WTC11 (cell line): ENCODE measurements at places on chromosomes 12 and 14. TPM values are rescaled to one million over a fixed set of nuclear protein-coding genes. Genes with fewer than 3 reads are reported as not detected.

DNA sequence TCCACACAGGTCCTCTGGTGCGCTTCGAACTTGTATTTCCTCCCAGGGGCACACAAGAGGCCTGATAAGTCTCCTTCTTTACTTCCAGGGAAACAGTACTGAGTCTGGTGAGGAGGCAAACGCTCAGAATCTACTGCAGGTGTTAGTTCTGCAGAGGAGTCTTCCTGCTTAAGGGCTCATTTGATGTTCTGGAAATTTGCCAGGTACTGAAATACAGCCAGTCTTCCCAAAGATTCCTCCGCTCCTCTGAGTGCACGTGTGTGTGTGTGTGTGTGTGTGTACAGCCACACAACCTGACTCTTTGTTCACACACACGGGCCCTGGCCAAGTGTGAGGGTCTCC is 92.0 kb downstream of the FBXL14 start:
- no peak overlapping the region for H3K27ac ChIP-seq
- no peaks in the 10 kb centered on the region for H3K4me1 ChIP-seq
- H3K4me3 ChIP-seq, result no peak overlapping the region
- H3K27me3 ChIP-seq, result peaks cover 2% of the 10 kb centered on the region; the same call in 1 of the 2 replicates
- DNase-seq, result no peak

NPFF gene
- 0.57 to 0.80 TPM (median 0.59 TPM) in 3 replicates for total RNA-seq

- no peaks in the 10 kb centered on the region; the same call in 1 of the 2 replicates for H3K27me3 ChIP-seq
- peaks cover 2% of the 10 kb centered on the region for H3K36me3 ChIP-seq
- no peak for DNase-seq
- no peak overlapping the region for H3K4me3 ChIP-seq
- H3K4me1 ChIP-seq, result peaks cover 14% of the 10 kb centered on the region
These were observed 218.0 kb downstream of the ZFP36L1 start for GRCh38 chr14:68574906-68575305.

DNA sequence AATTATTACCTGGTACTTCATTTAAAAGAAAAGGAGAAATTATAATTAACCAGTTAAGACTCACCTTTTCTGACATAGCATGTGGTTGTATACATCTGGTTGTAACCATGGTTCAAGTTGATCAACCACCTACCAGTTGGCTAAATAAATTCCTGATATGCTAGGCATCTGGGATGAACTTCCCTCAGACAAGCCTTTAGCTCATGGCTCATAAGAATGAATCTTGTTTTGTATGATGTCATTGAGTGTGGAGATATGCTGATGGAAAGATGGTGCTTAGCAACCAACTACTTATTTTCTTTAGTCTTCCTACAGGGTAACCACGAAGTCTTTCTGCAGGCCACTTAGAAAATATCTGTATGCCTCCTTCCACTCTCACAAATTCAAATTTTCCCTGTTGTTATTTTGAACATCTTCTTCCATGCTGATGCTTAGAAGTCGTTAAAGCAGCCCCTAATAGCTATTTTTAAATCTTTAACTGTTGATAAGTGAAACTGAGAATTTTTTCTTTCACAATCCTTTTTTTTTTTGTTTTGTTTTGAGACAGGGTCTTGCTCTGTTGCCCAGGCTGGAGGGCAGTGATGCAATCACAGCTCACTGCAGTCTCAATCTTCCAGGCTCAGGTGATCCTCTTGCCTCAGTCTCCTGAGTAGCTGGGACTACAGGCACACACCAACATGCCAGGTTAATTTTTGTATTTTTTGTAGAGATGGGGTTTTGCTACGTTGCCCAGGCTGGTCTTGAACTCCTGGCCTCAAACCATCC is 51.9 kb upstream of the PTHLH start:
- DNase-seq, result no peak
- no peaks in the 10 kb centered on the region for H3K36me3 ChIP-seq
- no peak overlapping the region for H3K4me3 ChIP-seq
- no peaks in the 10 kb centered on the region for H3K27me3 ChIP-seq
- no peak overlapping the region for H3K27ac ChIP-seq

GRCh38 chr12:25853316-25854095 is 105.0 kb upstream of the RASSF8 start:
- H3K36me3 ChIP-seq, result no peaks in the 10 kb centered on the region
- no peaks in the 10 kb centered on the region for H3K4me1 ChIP-seq
- no peaks in the 10 kb centered on the region for H3K27me3 ChIP-seq
- no peak for DNase-seq

CAPZA3 gene
- total RNA-seq, result not detected in 3 replicates

- peak overlapping the region; percentile 94 for H3K27ac ChIP-seq
- no peak for DNase-seq
- H3K4me1 ChIP-seq, result peaks cover 25% of the 10 kb centered on the region
- H3K27me3 ChIP-seq, result peaks cover 1% of the 10 kb centered on the region
These were observed 15.4 kb upstream of the SCAF11 start for GRCh38 chr12:46005823-46006222.

DNA sequence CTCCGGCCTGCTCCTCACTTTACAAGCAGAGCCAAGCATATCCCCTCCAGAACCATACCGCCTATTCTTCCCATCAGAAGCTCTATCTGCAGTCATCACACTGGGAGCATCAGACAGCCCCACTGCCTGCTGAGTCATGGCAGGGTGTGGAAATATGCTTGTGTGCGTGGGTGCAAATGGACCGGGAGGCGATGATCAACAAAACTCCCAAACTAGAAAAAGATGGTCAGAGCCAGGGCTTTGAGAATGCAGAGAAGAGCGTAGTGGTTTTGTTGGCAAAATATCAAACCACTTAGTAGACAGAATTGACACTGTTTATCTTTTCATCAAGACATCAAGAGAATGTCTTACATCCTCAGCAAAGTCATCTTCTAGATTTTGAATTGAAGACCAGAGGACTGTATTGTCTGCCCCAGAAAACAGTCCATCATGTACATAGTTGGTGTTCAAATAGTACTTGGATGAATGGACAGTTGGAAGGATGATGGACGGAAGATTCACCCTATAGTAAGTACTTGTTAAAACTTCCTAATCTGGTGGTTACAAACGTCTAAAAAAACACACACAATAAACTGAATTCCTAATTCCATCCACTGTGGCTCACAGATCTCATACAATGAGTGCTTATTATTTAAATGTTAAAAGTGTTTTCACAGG is 54.9 kb downstream of the VWF start:
- peaks cover 18% of the 10 kb centered on the region for H3K4me1 ChIP-seq
- H3K27ac ChIP-seq, result no peak overlapping the region
- H3K4me3 ChIP-seq, result no peak overlapping the region
- no peak for DNase-seq
- H3K36me3 ChIP-seq, result no peaks in the 10 kb centered on the region
- H3K27me3 ChIP-seq, result no peaks in the 10 kb centered on the region

- no peaks in the 10 kb centered on the region for H3K36me3 ChIP-seq
- no peak overlapping the region for H3K4me3 ChIP-seq
- H3K27ac ChIP-seq, result no peak overlapping the region
- H3K4me1 ChIP-seq, result peaks cover 19% of the 10 kb centered on the region
- peak; percentile 76 for DNase-seq
These were observed 67.9 kb upstream of the BEGAIN start for GRCh38 chr14:100654814-100655740.

NR4A1 gene
- total RNA-seq, result 19.2 to 26.9 TPM (median 22.0 TPM) in 3 replicates

- peaks cover 37% of the 10 kb centered on the region for H3K4me1 ChIP-seq
- no peaks in the 10 kb centered on the region for H3K36me3 ChIP-seq
- peaks cover 9% of the 10 kb centered on the region for H3K27me3 ChIP-seq
- no peak overlapping the region for H3K27ac ChIP-seq
- DNase-seq, result no peak
These were observed 99.7 kb downstream of the ZFP36L1 start for GRCh38 chr14:68692916-68693771.

GRCh38 chr12:44245932-44246331 is 410.1 kb downstream of the TMEM117 start:
- H3K27me3 ChIP-seq, result no peaks in the 10 kb centered on the region
- DNase-seq, result no peak
- H3K27ac ChIP-seq, result no peak overlapping the region
- no peak overlapping the region for H3K4me3 ChIP-seq

C12orf56 gene
- 2.5 to 5.3 TPM (median 4.1 TPM) in 3 replicates for total RNA-seq

GRCh38 chr12:74483057-74483456 is 54.6 kb upstream of the ATXN7L3B start:
- H3K4me1 ChIP-seq, result peaks cover 17% of the 10 kb centered on the region
- no peak overlapping the region for H3K4me3 ChIP-seq
- H3K27me3 ChIP-seq, result no peaks in the 10 kb centered on the region
- no peak overlapping the region for H3K27ac ChIP-seq

DNA sequence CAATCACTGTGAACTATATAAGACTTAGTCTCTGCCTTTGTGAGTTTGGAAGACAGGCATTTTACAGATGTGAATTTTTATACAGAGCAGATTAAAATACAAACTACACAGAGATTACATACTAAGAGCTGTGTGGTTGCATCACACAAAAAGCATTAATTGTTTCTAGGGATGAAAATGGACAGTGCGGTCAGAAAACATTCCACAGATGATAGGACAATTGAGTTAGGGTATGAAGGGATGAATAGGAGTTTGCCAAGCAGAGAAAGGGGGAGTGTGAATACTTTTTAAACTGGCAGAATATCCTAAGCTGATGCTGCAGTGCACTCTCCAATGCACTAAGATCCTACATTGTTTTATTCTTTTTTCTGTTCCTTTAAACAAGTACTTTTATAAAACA is 345.8 kb downstream of the VRK1 start:
- H3K4me1 ChIP-seq, result peaks cover 5% of the 10 kb centered on the region
- H3K36me3 ChIP-seq, result no peaks in the 10 kb centered on the region
- no peak overlapping the region for H3K4me3 ChIP-seq

IL23A gene
- 2.9 to 3.0 TPM (median 2.9 TPM) in 3 replicates for total RNA-seq

IFI27L2 gene
- 22.1 to 37.2 TPM (median 35.5 TPM) in 3 replicates for total RNA-seq
